ENCODE measurements at places on chromosomes 12 and 14.

- DNase-seq, result no peak
These were observed 135.3 kb upstream of the SOX5 start for GRCh38 chr12:24084800-24085199.

DNA sequence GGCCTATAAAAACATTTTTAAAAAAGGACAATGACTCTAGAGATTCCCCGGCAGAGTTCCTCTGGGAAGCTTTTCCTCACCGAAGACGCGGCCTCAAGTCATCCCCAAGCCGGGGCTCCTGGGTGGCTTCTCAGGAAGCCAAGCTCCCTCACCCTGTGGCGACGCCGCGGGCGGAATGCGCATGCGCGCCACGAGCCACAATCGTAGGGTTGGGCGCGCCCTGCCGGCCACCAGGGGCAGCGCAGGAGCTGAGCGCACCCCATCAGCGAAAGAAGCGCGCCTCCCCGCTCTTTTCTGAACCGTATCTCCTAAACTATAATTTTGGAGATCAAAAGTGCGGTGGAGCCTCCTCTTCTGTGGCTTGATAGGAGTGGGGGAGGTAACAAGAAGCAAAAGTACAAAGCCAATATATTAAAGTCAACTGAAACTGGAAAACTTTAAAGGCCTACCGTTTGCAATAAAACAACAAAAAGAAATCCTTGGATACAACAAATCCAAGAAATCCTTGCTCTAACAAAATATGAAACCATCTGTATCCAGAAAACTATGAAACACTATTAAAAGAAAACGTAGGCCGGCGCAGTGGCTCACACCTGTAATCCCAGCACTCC is 17.4 kb upstream of the CHFR start:
- peak; percentile 66 for DNase-seq

- DNase-seq, result no peak
These were observed 58.1 kb upstream of the DIO2 start for GRCh38 chr14:80269353-80269925.

GRCh38 chr12:119659289-119659897 is 8.5 kb upstream of the PRKAB1 start:
- DNase-seq, result no peak

- no peak for DNase-seq
These were observed 13.1 kb downstream of the ZFYVE21 start for GRCh38 chr14:103728721-103729120.

DNA sequence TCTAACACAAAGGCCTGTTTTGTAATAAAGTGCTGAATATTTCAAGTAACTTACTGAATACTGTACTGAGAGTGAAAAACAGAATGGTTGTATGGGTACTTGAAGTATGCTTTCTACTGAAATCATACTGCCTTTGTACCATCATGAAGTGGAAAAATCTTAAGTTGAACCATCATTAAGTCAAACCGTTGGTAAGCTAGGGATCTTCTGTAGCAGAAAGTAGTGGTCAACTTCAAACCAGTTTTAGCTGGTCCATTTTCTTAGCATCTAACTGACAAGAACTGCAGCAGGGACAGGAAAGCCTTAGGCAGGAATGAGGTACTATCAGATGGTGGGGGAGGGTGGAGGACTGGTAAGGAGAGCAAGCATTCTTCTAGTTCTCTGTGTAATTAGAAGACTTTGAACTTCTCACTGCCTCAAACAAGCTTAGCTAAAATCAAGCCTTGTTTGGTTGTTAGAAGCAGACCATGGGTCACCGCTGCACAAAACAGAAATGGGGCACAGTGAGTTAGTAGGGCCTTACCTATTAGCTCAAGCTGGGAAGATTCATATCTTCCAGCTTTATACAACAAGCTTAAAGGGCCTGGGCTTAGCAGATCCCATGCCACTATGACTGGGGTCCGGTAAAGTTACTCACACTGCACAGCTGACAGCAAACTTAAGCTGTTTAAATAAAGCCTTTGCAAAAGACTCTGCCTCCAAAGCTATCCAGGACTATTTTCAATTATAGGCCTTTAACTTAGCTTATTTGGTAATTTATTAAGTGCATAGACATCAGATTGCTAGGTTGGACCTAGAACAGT is 73.8 kb downstream of the ACADS start:
- DNase-seq, result no peak

DNA sequence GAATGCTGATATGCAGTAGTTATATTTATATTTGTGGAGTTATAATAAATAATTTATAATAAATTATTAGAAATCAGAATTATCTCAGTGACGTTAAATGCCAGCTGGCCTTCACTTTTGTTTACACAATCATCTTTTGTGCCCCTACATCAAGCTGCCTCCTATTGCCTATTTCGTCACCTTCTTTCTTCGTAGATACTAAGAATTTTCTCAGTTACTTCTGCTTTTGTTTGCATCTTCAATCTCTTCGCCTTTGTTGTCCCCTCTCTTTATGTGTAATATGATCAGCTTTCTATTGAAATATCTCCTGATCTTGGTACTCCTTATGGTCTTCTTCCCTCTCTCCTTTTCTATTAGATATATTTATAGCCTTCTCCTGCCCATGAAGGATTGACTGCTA is 197.0 kb downstream of the ERC1 start:
- DNase-seq, result no peak

DNA sequence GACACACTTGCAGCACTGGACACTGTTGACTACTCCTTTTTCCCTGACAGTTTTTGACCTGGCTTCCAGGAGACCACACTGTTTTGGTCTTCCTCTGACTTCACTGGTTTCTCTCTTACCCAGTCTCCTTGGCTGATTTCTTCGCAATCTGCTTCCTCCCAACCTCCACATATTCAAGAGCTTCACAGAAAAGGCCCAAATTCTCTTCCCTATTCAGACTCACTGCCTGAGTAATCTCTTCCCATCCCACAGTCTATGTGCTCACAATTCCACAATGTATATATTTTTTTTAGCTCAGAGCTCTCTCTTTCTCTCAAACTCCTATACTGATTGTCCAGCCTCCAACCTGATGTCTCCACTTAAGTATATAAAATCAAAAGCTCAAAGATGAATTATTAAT is 115.4 kb downstream of the SINHCAF start:
- no peak for DNase-seq

- no peak for DNase-seq
These were observed 81.0 kb upstream of the FZD10 start for GRCh38 chr12:130081117-130081805.

- no peak for DNase-seq
These were observed 49.2 kb downstream of the SSH1 start for GRCh38 chr12:108807996-108808769.

- no peak for DNase-seq
These were observed 37.4 kb downstream of the PHLDA1 start for GRCh38 chr12:75994069-75994740.

DNA sequence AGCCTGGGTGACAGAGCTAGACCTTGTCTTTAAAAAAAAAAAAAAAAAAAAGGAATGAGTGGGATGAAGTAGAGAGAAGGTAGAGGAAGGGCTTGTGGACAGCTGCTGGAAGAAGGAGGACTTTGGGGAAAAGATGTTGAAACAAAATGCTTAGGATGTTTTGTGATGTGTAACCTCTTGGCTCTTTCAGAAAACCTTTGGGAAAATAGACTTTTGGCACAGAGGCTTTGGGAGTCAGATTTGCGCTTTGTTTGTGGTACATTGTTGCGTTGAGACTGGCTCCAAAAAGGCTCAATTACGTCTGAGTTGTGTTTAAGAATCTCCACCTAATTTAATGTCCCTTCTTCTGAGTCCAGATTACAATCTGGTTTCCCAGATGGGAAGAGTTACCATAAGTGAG is 32.9 kb upstream of the SPTLC2 start:
- DNase-seq, result no peak

GRCh38 chr14:71287567-71287966 is 380.3 kb downstream of the PCNX1 start:
- no peak for DNase-seq

GRCh38 chr14:74518221-74518620 is 24.7 kb downstream of the ISCA2 start:
- no peak for DNase-seq

DNA sequence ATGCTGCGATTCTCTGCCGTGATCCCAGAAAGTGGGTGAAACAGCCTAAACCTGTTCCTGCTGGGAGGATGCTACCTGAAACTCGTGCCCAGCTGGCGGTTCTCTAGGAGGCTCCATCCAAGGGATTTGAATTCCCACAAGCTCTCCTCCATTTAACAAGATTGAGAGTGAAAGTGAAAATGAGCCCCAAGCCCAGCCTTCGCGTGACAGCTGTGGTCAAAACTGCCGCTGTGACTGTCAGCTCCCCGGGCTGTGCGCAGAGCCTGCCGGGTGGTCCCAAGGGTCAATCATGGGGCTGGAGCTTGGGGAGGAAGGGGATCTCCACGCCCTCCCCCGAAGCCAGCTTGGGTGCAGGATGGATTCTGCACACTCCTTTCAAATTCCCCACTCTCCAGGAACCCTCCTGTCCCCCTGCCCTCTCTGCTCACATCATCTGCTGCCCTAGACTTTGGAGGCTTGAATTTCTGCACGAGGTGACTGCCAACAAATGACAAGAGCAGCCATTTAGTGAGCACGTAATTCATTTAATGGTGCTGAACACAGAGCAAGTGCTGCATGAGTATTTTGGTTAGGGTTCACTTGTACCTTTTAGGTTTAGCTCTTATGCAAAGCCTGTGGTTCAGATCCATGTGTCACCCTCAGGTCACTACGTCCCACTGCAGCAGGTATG is 5.3 kb downstream of the ASB2 start:
- peak; percentile 56 for DNase-seq

DNA sequence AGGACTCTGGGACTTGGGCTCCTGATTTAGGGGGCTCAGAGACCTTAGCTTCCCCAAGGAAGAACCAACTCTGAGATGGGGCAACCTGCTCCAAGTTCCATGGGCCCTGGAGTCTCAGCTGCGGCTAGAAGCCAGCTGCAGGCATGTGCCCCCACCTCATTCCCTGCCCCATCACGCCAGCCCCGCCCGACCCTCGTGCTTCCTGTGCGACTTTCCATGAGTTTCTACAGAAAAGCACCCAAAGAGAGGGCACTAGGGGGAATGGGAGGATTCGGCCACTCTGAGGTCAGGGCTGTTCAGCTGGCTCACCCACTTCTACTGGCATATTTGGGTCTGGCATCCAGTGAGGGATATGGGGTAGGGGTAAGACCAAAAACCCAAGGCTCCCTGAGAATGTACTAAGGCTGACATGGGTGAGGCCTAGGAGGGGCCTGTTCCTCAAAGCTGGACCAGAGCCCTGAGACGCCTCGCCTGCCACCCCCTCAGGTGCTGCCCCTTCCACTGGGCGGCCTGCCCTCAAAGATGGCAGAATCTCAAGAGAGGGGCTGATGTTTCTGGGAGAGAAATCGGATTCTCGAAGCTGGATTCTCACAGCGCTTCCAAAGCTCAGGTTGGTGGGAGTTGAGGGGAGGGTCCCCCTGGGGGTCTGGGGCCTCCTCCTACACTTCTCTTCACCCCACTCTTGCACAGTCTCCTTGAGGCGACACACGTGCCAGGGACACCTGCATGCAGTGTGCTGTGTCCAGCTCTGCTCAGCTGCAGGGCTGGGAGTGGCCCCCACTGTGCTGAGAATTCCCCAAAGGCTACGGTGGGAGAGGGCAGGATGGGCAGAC is 22.1 kb downstream of the FAIM2 start:
- no peak for DNase-seq

DNA sequence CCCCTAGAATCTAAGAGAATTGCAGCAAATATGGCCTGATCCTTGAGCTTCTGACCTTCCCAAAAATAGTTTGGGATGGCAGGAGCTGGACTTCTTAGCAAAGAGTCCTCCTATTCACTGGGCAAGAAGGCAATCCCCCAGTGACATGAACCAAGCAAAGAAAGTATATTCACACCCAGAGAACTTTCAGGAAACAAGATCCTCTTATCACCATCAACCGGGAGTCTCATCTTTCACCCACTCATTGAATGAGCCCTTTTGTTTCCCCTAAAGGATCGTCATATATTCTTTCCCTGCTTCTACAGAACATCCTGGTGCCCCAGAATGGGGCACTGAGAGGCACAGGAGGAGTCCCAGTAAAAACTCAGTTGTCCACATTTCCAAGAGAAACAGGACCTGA is 19.7 kb downstream of the SPTB start:
- no peak for DNase-seq

DNA sequence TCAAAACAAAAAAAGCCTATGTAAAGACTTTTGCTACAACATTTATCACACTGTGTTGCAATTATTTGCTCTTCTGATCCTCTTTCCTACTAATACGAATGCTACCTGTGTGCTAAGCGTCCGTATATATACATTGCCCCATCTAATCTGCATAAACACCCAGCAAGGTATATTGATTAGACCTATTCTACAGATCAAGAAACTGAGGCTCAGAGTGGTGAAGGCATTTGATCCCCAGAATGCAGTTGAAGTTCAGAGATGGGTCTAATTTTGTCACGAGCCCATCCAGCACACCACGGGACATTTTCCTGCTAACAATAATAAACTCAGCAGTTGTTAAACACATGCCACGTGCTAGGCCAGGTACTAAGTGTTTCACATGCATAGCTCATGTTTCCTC is 25.1 kb upstream of the CORO1C start:
- DNase-seq, result no peak

GRCh38 chr14:63857466-63858030 is 4.7 kb downstream of the SYNE2 start:
- DNase-seq, result no peak

DNA sequence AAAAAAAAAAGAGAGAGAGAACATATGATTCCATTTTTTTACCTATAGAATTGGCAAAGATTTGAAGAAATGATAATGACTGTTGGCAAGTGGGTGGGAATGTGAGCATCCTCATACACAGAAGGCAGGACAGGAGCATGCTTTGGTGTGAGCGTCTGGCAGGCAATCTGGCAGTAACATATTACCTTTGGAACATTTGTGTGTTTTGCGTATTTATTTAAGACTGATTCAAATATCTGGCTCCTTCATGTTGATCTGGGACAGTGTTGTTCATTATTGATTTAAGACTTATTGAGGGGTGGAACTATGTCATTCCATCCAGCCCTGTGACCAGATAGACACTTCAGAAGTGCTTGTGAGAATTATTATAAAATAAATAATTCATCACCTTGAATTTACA is 53.1 kb downstream of the PPP1R36 start:
- no peak for DNase-seq

GRCh38 chr12:85504624-85505023 is 224.6 kb downstream of the ALX1 start:
- no peak for DNase-seq

DNA sequence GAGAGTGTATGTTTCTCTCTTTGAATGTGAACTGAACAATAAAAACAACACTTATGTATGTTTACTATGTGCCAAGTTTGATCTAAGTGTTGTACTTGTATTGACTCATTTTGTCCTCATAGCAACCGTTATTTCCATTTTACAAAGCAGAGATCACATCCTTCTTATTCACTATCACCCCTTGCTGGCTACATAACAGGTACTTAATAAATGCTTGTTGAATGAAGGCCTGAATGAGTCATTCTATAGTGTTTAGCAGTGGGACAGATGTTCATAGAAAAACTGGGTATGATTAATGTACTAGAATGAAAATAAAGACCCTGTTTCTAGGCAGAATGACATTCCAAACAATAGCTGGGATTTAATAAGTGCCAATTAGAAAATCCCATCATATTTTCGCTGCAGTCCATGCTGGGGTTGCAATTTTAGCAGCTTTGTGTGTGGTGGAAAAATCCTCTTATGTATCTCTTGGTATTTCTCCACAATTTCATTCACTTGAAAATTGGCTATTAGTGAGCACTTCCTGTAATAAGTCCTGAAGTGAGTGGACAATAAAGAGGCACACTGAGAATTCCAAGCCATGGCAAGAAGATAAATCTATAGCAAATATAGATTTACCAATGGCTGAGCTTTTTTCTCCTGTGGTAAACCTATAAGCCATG is 86.0 kb downstream of the FAR2 start:
- DNase-seq, result no peak
